Stimulated activated CD4-positive, alpha-beta T cell treated with anti-CD3 and anti-CD28 coated beads, TNF-alpha, amount 100 ng/mL, for 24 hours (primary cell): ENCODE measurements at places on chromosomes 1 and 21.

- no peak for DNase-seq
Measured at GRCh38 chr1:115706587-115707425, 61.7 kb downstream of the CASQ2 start.

GRCh38 chr1:161258439-161259344 lies at the start of gene PCP4L1:
Gene PCP4L1, plus strand, starts transcription at chr1:161258745. Its CDS starts 230 bp downstream, at chr1:161258975.
- DNase-seq = no peak

GRCh38 chr1:221869779-221870178 lies 127.9 kb upstream of the DUSP10 start:
- no peak for DNase-seq

DNA sequence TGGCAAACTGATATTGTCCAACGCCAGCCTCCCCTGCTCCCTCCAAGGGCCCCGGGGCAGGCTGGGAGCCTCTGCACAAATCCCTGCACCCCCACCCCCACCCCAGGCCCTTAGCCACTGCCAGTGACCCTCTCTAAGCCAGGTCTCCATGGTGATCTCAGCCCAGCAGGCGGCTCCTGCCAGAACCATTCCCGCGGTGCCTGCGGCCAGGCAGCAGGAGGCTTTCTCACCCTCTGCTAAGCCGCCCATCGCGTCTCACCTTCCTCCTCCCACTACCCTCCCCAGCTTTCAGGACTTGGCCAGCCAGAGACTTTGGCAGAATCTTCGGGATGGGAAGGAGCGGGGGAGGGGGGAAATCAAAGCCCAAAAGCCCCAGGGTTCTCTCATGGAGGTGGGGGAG lies 46.8 kb upstream of the WASF2 start:
- DNase-seq = no peak

- no peak for DNase-seq
Measured at GRCh38 chr1:199269241-199269640, 630.4 kb downstream of the PTPRC start.

- DNase-seq = no peak
Measured at GRCh38 chr1:215878843-215879242, 311.7 kb downstream of the KCTD3 start.

GRCh38 chr1:92486251-92487077 lies at the start of gene GFI1:
Gene GFI1, minus strand, starts transcription at chr1:92486925. Its CDS starts 3,438 bp downstream, at chr1:92483487.
- DNase-seq = peak; percentile 51

DNA sequence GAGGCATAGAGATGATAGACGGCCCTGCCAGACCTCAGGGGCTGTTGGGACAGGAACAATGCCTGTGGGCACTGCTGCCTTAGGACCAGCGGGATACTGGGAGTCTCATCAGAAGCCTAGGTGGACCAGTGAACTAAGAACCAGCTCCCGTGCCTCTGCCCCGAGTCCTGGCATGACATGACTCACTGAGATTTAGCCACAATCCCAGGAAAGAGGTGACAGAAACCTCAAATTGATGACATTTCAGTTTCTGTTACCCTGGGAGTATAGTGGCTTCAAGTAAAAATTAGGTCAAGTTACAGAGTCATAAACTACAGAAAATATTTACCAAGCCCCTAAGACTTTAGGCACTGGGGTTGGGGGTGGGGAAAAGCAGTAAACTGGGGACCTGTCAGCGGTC lies 74.6 kb upstream of the GADD45A start:
- no peak for DNase-seq

GRCh38 chr1:47697616-47698335 lies 259.9 kb downstream of the FOXD2 start:
- DNase-seq = no peak

GRCh38 chr1:191575180-191575579 lies 583.1 kb upstream of the RGS18 start:
- DNase-seq = no peak

GRCh38 chr21:26844258-26845065 lies 747 bp downstream of the ADAMTS1 start:
- DNase-seq = no peak

- DNase-seq = no peak
Measured at GRCh38 chr1:107019166-107019565, 37.3 kb upstream of the PRMT6 start.

- no peak for DNase-seq
Measured at GRCh38 chr1:6592865-6593593, 9.6 kb downstream of the KLHL21 start.

GRCh38 chr1:156741481-156741983 lies 644 bp upstream of the MRPL24 start:
- no peak for DNase-seq

GRCh38 chr1:51926171-51926812 lies 47.8 kb upstream of the NRDC start:
- no peak for DNase-seq

- DNase-seq = no peak
Measured at GRCh38 chr21:14718951-14719350, 172.8 kb upstream of the SAMSN1 start.

DNA sequence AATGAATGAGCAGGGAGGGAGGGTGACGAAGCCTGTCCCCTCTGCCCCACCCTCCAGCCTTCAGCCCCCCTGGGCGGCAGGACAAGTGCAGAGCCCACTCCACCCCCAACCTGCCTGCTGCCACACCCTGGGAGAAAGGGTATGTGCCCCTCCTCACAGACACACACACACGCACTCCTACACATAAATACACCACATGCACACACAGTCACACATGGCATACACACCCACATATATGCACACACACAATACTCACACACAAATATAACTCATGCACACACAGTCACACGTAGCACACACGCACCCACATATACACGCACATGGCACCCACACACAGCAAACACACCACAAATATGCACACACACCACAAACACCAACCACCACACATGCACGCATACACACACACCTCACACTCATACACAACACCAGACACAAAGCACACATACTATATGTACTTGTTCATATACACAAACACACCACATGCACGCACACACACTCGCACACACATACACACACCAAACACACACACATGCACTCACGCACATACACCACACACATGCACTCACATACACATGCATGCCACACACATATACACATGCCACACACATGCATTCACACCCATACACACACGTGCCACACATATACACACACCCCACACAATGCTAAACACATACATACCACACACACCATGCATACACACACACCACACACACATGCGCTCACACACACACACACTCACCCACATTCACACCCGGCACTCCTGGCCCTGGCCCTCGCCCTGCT lies 16.4 kb downstream of the ITGB2 start:
- no peak for DNase-seq

DNA sequence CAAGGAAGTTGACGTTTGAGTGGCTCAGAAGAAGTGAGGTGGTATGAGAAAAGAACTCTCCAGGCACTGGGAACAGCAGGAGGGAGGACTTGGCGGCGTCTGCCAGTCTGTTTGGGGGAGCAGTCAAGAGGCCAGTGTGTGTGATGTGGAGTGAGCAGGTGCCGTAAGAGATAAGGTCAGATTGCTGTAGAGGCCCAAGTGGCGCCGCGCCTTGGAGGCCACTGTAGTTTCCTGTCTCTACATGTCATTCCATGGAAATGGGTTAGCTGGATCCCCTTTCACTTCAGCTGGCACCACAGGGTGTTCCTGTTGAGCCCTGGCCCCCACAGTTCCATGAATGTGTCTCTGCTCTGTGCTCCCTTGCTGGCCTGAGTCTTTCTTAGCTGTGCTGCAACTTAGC lies 35.5 kb upstream of the PTPRF start:
- no peak for DNase-seq

- DNase-seq = no peak
Measured at GRCh38 chr1:94876362-94876761, 50.5 kb downstream of the CNN3 start.

DNA sequence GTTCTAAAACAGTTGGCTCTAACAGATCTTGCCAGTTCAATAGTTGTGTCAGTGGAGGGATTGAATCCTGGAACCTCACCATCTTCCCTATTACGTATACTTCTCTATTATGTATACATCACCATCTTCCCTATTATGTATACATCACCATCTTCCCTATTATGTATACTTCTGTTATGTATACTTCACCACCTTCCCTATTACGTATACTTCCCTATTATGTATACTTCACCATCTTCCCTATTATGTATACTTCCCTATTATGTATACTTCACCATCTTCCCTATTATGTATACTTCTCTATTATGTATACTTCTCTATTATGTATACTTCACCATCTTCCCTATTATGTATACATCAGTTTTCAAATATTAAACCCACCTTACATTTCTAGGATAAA lies 34.4 kb upstream of the HP1BP3 start:
- no peak for DNase-seq

GRCh38 chr1:160400646-160401486 lies 502 bp downstream of the VANGL2 start:
- no peak for DNase-seq

DNA sequence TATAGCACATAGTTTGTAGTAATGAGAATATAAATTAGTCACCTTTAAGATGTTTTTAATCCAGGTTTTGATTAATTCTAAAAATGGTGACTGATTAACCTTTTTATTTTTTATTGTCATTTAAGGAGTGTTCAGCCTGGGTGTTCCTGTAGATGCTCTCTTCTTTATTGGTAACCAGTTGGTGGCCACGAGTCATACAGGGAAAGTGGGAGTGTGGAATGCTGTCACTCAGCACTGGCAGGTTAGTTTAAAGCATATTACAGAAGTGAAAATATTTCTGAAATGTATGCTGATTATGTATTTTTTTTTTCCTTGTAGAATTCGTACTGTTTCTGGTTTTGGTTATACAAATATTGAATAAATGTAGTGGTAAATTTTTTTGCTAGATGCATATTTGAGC lies 28.1 kb downstream of the KCTD3 start:
- no peak for DNase-seq

DNA sequence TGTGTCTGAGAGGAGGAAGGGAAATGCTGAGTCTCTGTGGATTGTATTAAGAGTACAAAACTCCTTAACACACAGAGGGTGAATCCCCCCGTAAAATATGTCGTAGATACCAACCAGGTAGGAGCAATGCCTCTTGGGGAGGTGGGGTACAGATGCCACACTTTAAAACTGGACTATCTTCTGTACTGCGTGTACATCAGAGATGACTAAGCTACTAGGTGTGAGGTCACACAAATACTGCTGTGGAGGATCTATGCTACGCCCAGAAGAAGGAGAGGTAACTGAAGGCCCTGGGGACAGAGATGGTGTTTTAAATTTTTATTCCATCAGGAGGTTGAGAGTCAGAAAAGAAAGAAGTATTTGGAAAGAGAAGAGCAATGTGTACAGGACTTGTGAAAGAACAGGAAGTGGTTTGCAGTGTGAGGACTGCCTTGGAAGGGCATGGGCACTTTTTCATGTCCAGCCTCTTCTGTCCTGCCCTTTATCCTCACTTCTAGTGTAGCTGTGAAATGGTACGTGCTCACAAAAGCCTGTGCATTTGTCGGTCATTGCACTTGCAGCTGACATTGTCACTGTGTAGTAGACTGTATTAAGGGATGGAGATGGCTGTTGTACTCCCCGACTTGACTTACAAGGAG lies 287.8 kb upstream of the CHRM3 start:
- no peak for DNase-seq

DNA sequence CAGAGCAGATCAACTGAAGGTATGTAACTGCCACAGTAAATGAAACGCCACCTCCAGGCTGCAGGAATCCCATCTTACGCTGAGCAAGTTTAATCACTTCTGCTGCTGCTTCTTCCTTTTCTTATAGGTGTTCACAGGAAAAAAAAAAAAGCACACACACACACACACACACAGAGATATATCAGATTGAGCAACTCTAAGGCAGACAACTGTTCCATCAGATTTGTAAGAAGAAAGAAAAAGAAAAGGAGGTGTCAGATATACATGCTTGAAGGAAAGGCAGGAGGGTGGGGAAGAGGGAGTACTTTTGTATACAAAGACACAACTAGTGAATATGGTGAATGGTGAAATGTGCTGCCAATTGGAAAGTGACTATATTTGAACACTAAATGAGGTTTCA lies 28.6 kb downstream of the DSTYK start:
- no peak for DNase-seq

- DNase-seq = no peak
Measured at GRCh38 chr1:248849637-248850036, 9.2 kb downstream of the ZNF692 start.

GRCh38 chr1:94310570-94311270 lies 73.3 kb upstream of the ARHGAP29 start:
- DNase-seq = no peak

GRCh38 chr1:168623003-168623828 lies 46.8 kb downstream of the XCL1 start:
- no peak for DNase-seq

GRCh38 chr1:228830954-228831481 lies 95.7 kb downstream of the RHOU start:
- DNase-seq = no peak

GRCh38 chr1:81505831-81506230 lies 294.9 kb upstream of the ADGRL2 start:
- DNase-seq = no peak

- no peak for DNase-seq
Measured at GRCh38 chr1:241130881-241131280, 226.1 kb downstream of the RGS7 start.

DNA sequence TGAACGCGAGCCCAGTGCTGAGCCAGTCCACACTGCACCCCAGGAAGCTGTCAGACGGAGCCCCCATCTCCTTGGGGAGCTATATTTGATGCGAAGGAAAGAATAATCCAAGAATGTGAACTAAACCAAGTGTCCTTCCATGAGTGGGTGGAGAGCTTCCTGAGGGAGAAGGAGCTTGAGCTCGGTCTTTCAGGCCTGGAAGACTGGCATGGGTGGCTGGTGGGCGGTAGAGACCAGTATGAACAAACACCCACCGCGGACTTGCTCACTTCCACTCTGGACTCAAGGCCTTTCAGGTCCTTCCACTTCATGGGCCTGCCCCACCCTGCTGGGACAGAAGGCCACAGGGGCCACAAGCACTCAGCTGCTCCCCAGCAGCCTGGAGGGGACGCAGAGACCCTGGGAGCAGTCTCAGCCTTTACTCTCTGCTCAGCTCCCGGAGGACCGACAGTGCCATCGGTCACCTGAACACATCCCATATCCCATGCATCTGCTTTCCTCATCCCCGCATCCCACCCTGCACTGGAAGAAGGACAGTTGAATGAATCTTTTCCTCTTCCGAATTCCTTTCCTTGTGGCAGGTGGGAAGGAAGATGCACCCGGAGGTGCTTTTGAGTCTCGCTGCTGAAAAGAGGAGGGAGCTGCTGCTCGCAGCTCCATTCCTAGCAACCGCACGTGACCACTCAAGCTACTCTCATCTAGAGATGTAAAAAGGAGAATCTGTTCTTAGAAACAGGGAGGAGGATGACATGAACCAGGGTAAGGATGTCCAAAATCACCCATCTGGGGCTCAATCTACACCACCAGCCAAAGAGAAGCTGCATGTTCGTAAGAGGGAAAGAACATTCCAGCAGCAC lies 92.3 kb downstream of the PGBD5 start:
- DNase-seq = no peak

DNA sequence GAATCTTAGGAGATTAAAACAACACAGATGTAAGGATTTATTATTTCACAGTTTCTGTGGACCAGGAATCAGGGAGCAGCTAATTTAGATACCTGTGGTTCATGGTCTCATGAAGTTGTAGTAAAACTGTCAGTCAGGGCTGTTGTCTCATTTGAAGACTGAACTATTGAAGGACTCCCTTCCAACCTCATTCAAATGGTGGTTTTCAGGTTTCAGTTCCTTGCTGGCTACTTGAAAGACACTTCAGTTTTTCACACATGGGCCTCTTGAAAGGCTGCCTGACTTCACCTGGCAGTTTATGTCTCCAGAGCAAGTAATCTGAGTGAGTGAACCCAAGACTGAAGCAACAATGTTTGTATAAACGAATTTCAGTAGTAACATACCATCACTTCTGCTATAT lies 915.9 kb downstream of the PLA2G4A start:
- no peak for DNase-seq
